ENCODE measurements at places on chromosomes 1 and 21. TPM values are rescaled to one million over a fixed set of nuclear protein-coding genes. Genes with fewer than 3 reads are reported as not detected.

Gene REN
- total RNA-seq = not detected

Gene SLC30A2
- not detected for total RNA-seq

Gene PIK3C2B
- 2.3 TPM for total RNA-seq

Gene RNU1-4
- under 0.01 TPM for total RNA-seq

Gene SNX7
- 49.6 TPM for total RNA-seq

Gene SERPINC1
- total RNA-seq = not detected

Gene NDUFS5
- total RNA-seq = 545 TPM

Gene NGF
- 0.60 TPM for total RNA-seq

Gene BATF3
- total RNA-seq = 0.42 TPM

Gene AVPR1B
- not detected for total RNA-seq

Gene TCHH
- not detected for total RNA-seq

Gene OR2L5
- not detected for total RNA-seq

Gene CFAP45
- total RNA-seq = 0.55 TPM

Gene CFHR1
- total RNA-seq = 0.18 TPM

Gene C2CD2
- total RNA-seq = 29.5 TPM

Gene ZNF648
- not detected for total RNA-seq

Gene C1orf226
- total RNA-seq = 0.83 TPM

Gene FCMR
- total RNA-seq = not detected

Gene ADGRL2
- 47.6 TPM for total RNA-seq

Gene FAM3B
- not detected for total RNA-seq

Gene CHI3L2
- 0.89 TPM for total RNA-seq

Gene RAB3B
- total RNA-seq = 31.8 TPM

Gene NRIP1
- total RNA-seq = 124 TPM

Gene GBP1
- 25.9 TPM for total RNA-seq

Gene COL16A1
- total RNA-seq = 200 TPM

Gene PTGER3
- total RNA-seq = under 0.01 TPM

Gene SPATA45
- not detected for total RNA-seq

Gene PTGFR
- total RNA-seq = 34.0 TPM

Gene IRF6
- 0.59 TPM for total RNA-seq

Gene FMO1
- not detected for total RNA-seq

Gene FCRL5
- not detected for total RNA-seq
